T follicular helper cell (primary cell): ENCODE measurements at places on chromosomes 12 and 14.

GRCh38 chr14:71780822-71781221, 151.4 kb upstream of the RGS6 start:
- DNase-seq: no peak

GRCh38 chr12:128458301-128458974, 191.5 kb downstream of the TMEM132C start:
- no peak for DNase-seq

GRCh38 chr12:98894412-98895085, 249.5 kb downstream of the APAF1 start:
- no peak for DNase-seq

DNA sequence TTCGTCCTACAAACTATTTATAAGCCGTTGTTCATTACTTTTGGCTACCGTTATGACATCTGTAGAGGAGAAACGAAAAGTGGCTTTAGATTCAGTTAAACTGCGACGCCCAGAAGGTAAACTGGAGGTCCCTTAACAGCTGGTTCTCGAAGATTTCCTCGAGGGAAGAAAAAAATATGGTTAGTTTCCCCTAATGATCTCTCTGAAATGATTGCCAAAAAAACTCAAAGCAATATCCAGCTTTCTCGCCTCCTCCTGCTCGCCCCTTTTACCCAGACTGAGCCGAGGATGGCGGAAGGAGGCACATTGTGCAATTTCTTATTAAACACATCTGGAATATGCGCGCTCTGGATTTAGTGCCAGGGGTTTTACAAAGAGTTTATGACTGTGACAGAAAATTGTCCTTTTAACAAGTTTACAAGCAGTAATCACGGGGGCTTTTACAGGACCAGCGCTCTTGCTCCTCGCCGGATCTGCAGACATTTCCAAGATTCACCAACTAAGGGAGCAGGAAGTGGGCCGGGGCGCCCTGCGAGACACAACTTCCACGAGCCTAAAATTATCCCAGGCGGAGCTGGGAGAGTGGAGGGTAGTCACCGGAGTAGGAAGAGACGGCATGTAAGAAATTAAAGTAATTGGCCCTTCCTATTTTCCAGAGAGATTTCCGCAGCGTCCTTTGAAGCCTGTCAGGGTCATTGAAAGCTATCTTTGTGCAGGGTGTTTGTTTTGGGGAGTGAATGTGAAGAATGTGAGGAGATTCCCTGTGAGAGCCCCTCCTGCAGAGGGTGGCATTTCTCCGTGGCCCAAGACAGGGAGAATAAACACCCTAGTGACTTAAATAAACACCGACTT, 5.6 kb downstream of the SIX1 start:
- DNase-seq: no peak

- DNase-seq: no peak
Measured at GRCh38 chr14:22176957-22177356, 412.1 kb downstream of the DAD1 start.

DNA sequence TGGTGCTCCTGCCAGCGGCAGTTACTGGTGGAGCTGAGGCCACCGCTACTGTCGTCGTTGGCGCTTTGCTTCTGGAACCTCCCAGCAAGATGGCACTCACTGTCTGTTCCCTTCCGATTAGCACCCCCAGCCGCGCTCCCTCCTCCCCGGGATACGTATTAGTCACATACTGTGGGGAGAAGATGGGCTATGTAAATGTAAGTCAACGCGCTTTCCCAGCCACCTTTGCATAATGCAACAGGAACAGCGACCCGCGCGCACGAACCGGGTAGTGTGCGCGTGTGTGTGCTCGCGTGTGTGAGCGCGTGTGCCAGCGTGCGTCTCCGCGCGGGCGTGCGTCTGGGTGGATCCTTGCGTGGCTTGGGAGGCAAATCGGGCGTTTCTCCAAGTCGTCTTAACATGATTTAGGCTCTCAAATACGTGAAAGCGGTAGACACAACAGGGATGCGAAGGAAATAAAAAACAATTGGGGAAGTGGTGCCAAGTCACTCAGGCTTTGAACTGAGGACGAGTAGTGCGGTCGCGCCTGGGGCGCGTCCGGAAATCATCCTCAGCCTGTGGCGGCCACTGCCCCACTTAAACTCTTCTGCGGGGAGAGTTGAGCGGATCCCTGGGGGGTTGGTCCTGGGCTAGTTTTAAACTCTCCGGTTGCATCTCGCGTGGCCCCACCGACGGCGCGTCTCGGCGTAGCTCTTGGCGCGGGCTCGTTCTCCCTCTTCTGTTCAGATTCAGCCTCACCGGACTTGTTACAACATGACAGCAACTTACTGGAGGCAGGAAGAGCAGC, 1.8 kb downstream of the FLRT2 start:
- no peak for DNase-seq

DNA sequence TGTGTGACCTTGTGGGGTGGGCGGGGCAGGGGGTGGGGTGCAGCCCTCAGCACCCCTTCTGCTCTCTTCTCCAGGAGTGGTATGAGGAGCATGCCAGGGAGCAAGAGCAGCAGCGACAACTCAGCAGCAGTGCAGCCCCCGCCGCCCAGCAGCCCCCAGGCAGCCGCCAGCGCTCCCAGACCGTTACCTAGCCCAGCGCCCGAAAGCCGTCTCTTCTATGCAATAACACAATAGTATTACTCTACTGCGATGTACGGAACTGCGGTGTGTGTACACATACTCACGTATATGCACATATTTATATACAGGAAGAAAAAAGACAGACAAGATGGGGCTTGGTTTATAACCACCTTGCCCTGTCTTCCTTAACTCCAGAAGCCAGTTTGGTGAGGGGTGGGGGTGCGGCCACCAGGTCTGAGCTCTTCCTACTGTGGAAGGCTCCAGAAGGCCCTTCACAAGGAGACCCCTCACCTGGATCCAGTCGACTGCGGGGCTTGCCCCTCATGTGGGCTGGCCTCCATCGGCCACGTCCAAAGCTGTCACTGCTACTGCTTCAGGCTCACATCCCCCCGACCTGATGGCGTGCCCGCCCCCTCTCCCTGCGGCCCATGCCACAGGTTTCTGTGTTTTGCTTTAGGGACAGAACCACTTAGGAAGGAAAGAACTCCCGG, 38.9 kb downstream of the SLC8B1 start:
- DNase-seq: no peak

DNA sequence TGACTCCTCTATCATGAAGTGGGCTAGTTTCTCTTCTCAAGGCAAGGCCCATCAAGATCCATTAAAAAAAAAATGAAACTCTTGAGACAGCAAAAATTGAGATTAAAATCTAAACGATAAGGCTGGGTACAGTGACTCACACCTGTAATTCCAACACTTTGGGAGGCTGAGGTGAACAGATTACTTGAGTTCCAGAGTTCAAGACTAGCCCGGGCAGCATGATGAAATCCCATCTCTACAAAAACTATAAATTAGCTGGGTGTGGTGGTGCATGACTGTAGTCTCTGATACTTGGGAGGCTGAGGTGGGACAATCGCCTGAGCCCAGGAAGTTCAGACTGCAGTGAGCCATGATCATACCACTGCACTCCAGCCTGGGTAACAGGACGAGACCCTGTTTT, 226.5 kb upstream of the SOX5 start:
- no peak for DNase-seq

GRCh38 chr12:33587784-33588712, 148.4 kb upstream of the SYT10 start:
- no peak for DNase-seq

- no peak for DNase-seq
Measured at GRCh38 chr14:32620303-32620702, 291.2 kb downstream of the AKAP6 start.

GRCh38 chr14:30389877-30390385, 169.0 kb upstream of the G2E3 start:
- no peak for DNase-seq

- DNase-seq: no peak
Measured at GRCh38 chr12:57242329-57242690, 8.7 kb downstream of the STAC3 start.

DNA sequence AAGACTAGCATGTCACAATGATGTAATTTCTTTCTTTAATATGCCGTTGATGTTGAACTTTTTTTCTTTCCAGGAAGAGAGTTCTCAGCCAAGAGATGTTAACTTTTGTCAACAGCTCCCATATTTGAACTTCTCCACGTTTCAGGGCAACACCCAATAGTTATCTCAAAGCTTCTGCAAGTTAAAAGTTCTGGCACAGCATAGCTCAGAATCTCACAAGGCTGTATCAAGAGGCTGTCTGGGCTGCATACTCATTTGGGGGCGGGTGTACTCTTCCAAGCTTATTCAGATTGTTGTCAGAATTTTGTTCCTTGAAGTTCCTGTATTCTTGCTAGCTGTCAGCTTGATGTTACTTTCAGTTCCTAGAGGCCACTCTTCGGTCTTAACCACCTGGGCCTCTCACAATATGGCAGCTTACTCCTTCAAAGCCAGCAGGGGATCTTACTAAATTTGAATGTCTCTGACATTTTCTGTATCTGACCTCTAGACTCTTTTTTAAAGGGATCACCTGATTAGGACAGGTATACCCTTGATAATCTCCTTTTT, 38.9 kb downstream of the KCNC2 start:
- no peak for DNase-seq

DNA sequence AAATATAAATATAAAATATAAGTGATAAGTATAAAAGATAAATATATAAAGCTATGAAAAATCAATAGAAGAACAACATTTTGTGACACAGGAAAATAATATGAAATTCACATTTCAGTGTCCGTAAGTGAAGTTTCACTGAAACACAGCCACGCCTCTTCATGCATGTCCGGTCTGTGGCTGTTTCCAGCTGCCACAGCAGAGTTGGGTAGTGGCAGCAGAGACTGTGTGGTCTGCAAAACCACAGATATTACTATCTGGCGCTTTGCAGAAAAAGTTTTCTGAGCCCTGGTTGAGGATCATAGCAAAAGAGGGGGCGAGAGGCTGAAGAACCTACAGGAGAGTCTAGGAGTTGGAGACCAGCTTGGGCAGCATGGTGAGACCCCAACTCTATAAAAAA, 780 bp downstream of the SERPINA4 start:
- no peak for DNase-seq

- no peak for DNase-seq
Measured at GRCh38 chr12:3084742-3085141, 7.6 kb downstream of the TSPAN9 start.

- DNase-seq: peak; percentile 15
Measured at GRCh38 chr12:6752167-6752920, 597 bp downstream of the MLF2 start.

DNA sequence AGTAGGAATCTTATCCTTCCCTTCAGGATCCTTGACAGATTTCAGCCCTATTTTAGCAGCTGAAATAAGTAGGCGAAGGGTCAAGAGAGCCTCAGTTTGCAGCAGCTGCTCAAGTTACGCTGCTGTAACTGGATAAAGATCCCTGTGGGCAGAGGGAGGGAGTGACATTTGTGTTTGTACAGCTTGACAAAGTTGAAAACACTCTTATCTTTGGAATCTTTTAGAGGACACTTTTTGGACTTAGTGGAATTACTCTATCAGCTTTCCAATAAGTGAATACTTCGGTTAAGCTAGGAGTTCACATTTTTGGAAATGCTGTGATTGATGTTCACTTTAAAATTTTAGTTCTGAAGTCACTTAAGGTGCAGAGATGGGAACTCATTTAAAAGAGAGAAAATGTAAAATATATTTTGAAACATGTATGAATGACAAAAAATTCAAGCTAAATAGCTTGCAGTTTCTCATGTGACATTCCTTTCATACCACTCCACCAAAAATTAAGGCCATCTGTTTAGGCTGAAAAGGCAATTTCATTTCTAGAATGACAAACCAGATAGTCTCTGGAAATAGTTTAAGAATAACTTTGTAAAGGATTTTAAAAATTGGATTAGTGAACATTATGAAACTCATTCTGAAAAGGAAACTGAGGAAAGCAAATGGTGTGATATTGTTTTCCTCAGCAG, 55.2 kb downstream of the SLC38A4 start:
- no peak for DNase-seq

DNA sequence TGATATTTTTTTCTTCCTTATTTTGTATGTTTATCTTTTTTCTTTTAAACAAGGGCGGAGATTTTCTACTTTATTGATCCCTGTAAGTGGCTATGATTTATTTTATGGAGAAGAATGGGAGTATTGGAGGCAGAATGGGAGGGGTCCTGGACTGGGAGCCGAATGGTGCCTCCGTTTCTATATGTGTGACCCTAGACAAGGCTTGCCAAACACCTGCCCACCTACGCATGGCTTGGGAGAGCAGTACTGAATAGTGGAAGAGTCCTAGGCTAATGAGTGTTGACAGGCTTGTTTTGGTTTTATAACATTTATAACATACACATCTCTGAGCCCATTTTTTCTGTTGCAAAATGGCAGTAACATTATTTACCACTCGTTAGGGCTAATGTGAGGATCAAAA, 29.0 kb downstream of the STK38L start:
- DNase-seq: no peak

GRCh38 chr12:111215881-111216280, 153.0 kb downstream of the PHETA1 start:
- no peak for DNase-seq

DNA sequence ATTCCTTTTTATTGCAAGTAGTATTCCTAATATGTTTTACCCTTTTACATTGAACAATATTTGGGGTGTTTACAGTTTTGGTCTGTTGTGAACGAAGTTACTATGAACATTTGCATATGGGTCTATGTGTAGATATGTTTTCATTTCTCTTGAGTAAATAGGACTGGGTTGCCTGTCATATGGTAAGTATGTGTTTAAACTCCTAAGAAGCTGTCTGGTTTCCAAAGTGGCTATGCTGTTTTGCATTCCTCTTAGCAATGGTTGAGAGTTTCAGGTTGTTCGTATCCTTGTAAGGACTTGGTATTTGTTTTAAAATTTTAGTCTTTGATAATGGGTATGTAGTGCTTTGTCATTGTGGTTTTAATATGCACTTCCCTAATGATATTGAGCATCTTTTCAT, 6.3 kb downstream of the METAP2 start:
- DNase-seq: no peak

- DNase-seq: no peak
Measured at GRCh38 chr14:53601409-53601808, 355.2 kb downstream of the BMP4 start.

GRCh38 chr14:94292872-94293577, at the start of gene SERPINA10:
SERPINA10 (minus strand) TSS chr14:94293268; CDS start chr14:94290593, 2,675 bp downstream.
- DNase-seq: no peak

DNA sequence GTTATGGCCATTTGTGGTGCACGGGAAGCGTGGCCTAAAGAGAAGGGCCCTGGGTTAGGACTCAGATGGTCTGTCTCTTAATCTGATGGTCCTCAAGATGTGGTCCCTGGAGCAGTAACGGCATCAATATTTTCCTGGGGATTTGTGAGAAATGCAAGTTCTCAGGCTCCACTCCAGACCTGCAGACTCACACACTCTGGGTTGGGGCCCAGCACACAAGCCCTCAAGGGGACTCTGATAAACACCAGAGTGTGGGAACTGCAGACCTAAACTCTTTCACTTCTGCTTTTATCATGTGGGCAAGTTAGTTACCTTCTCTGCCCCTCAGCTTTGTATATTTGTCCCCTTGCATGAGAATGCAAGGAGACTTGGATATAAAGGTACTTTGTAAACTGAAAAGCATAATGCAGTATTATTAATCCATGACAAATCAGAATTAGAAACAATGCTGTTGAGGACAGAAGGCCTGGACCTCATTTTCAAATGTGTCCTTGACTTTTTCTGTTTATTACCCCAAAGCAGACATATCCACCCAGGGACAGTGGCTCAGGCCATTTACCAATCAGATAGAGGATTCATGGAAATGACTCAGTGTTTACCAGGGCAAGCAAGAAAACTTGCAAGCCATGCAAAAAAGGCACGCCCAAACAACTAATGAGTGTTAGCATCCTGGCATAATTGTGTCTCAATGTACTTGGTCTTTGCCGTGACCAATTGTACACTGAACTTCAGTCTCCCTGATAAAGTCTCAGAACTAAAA, 157.0 kb downstream of the ASCL1 start:
- no peak for DNase-seq
